Suppressor macrophage treated with lipopolysaccharide for 1 hour (primary cell): ENCODE measurements at places on chromosomes 1 and 21.

DNA sequence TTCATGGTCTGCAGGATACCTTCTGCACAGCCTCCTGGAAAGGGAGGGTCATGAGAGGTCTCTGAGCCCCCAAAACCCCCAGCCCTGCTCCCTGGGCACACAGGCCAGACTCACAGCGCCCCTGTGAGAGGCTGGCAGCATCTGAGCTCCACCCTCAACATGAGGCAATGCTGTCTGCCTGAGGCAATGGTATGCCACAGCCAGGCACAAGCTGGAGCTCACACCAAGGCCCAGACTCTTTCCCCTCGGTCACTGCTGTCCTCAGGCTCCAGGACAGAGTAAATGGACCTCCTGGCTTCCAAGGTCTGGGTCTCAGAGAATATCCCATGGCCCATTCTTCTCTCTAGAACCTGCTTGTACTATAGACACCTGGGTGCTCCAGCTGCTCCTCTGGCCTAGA, 17.2 kb downstream of the MEF2D start:
- no peak for DNase-seq

GRCh38 chr1:3551711-3552110, 59.6 kb downstream of the MEGF6 start:
- no peak for DNase-seq

DNA sequence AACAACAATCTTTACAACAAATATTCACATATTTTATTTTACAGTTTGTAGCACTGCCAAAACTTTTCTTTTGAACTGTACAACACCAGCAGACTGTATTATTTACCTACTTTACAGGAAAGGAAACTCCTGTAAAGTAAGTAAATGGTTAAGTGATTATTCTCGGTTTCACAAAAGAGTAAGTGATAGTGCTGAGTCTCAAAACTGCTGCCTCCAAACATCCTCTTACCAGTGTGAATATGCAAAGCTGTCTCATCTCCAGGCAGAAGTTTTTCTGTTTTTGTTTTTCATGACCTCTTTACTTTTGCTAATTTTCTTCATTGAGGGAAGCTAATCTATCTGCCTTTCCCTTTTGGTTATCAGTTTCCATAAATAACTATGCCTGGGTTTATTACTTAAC, 286.7 kb downstream of the SRGAP2C start:
- no peak for DNase-seq

- DNase-seq = no peak
These were observed 74.0 kb upstream of the CTTNBP2NL start for GRCh38 chr1:112322018-112322417.

DNA sequence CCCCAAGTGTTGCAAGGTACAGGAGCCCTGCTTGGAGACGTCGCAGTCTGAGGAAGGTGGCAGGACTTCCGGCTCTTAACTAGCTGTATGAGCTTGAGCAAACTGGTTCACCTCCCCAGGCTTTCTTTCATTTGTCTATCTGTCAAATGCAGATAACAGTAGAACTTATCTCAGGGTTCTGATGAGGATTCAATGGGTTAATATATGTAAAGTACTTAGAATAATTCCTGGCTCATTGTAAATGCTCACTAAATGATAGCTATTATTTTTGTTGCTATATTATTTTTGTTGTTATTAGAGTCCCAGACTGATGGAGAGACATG, 108.5 kb upstream of the IPO9 start:
- no peak for DNase-seq

GRCh38 chr1:58814251-58815068, 30.6 kb upstream of the JUN start:
- no peak for DNase-seq

DNA sequence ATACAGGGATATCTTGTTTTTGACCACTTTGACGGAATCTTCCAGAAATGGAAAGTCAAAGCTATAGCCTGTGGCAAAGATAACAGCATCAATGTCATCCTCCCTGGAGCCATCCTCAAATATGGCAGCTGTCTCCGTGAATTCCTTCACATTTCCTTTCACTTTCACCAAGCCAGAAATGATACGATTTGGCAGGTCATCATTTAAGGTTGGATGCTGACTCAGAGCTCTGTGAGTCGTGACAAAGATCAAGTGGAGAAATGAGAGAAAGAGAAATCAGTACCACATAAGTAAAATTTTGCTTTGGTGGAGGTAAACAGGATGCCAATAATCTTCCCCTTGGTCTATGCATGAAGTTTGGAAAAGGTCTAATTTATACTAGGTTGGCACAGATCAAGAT, 23.9 kb downstream of the FMO5 start:
- peak; percentile 43 for DNase-seq

GRCh38 chr21:14092834-14093560, 117.8 kb downstream of the LIPI start:
- no peak for DNase-seq

DNA sequence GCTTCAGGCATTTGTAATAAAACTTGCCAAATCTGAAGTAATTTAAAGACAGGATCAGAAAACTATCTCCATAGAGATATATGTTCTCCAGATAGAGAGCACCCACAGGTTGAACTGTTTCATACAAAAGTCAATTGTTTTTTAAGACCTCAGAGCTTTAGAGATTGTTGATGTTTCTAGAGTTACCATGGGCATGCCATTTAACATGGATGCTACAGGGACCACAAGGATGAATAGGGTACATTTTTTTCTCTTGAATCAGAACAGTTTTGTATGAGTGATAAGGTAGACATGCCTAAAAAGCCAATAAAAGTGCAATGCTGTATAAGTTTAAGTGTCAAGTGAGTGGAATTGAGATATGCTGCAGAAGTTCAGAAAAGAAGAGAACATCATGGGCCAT, 511.0 kb upstream of the CAMK1G start:
- DNase-seq = no peak

- DNase-seq = no peak
These were observed 132.6 kb downstream of the DHRS3 start for GRCh38 chr1:12485231-12486058.

- peak; percentile 59 for DNase-seq
These were observed 66.3 kb downstream of the MAP3K7CL start for GRCh38 chr21:29196670-29197191.

DNA sequence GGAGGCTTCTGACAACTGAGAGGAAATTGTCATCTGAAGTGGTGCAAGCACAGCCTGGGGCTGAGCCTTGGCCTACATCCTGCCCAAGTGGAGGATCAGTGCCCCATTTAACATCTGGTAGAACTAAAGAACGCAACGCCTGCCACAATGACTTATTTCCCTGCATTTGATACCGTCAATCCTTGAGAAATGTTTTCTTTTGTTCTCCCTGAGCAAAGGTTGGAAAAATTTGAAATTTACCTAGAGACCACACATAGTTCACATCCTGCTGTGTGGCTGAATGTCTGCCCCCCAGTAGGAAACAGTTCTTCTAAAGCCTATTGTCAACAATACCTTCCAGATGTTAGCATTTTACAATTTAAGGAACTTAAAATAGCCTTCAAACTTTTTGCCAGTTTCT, 5.6 kb upstream of the RGS4 start:
- DNase-seq = no peak

DNA sequence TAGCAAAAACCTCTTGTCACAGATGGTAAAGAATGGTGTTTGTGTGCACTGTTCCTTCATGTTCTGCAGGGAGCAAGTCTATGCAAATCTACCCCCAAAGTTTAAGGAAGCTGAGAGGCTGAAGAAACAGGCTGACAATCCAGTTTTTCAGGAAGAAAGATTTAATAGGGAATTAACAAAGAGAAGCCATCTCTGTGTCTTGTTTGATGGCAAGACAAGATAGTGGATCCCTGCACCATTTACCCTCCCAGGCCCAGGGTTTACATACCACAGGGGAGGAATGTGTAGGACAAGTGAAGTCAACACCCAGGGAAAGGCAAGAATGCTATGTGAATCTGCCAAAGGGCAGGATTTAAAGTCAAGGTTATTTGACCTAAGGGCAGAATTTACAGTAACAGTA, 48.1 kb upstream of the FNBP1L start:
- peak; percentile 15 for DNase-seq

- no peak for DNase-seq
These were observed 30.2 kb upstream of the TRIM17 start for GRCh38 chr1:228446852-228447251.

GRCh38 chr1:178501705-178502329, 5.1 kb upstream of the CLEC20A start:
- DNase-seq = peak; percentile 93

DNA sequence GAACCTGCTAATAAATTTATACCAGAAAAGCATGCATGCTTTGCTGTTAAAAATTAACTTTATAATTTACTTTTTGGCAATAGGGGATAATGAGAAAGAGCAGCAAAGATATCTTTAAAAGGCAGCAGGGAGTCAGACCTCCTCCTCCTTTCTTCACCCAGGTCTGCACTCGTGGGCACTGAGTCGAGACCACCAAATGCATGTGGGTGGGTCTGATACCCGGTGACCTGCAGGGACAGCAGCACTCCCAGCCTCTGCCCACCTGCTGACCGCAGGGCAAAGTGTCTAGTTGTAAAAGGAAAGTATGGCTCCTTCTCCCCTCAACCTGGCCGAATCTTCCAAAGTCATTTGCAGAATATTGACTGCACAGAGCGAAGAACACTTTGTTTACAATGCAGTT, 43.7 kb upstream of the KIF26B start:
- DNase-seq = no peak

DNA sequence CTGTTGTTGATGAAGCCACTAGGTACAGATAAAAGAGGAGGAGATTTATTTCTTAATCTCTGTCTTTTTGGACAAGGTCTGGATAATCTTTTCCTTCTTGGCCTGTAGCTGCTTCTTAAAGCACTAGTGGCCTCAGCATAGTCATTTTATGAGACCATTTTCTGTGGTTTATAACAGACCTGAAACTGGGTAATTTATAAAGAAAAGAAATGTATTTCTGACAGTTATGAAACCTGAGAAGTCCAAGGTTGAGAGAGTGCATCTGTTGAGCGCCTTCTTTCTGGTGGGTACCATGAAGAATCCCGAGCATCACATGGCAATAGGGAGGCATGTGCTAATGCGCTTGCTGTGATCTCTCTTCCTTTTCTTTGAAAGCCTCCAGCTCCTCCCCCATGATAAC, 36.7 kb upstream of the PDC start:
- DNase-seq = no peak

- peak; percentile 65 for DNase-seq
These were observed 3.2 kb downstream of the LRRC42 start for GRCh38 chr1:53949023-53949990.

- DNase-seq = no peak
These were observed 21.0 kb downstream of the KCND3 start for GRCh38 chr1:111968511-111968910.

GRCh38 chr1:227244339-227245118, 73.8 kb downstream of the CDC42BPA start:
- DNase-seq = no peak

- DNase-seq = peak; percentile 84
These were observed 51.4 kb upstream of the GPR157 start for GRCh38 chr1:9180111-9180819.

GRCh38 chr21:38459490-38459889, 38.8 kb downstream of the ERG start:
- DNase-seq = no peak

DNA sequence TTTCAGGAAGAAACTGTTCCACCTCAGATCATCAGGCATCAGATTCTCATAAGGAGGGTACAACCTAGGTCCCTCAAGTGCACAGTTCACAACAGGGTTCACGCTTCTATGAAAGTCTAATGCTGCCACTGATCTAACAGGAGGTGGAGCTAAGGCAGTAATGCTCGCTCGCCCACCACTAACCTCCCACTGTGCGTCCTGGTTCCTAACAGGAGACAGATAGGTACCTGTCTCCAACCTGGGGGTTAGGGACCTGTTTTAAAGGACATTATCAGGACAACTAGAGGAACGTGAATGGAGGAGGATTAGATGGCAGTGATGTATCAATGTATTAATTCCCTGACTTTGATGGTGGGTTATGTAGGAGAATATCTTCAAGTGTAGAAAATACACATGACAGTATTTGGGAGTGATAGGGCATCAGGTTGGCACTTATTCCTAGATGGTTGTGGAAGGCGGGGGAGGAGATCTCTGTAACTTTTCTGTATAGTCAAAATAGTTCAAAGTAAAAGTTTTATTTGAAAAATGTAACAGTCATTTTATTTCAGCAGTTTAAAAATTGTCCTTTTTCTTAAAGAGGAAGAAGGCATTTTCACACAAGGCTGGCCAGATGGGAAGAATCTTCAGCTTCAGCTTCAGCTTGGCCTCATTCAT, 43.9 kb downstream of the DEGS1 start:
- DNase-seq = no peak

GRCh38 chr1:41918450-41919043, at the start of gene HIVEP3:
Gene HIVEP3 (minus strand): TSS chr1:41918922.
- DNase-seq = no peak

DNA sequence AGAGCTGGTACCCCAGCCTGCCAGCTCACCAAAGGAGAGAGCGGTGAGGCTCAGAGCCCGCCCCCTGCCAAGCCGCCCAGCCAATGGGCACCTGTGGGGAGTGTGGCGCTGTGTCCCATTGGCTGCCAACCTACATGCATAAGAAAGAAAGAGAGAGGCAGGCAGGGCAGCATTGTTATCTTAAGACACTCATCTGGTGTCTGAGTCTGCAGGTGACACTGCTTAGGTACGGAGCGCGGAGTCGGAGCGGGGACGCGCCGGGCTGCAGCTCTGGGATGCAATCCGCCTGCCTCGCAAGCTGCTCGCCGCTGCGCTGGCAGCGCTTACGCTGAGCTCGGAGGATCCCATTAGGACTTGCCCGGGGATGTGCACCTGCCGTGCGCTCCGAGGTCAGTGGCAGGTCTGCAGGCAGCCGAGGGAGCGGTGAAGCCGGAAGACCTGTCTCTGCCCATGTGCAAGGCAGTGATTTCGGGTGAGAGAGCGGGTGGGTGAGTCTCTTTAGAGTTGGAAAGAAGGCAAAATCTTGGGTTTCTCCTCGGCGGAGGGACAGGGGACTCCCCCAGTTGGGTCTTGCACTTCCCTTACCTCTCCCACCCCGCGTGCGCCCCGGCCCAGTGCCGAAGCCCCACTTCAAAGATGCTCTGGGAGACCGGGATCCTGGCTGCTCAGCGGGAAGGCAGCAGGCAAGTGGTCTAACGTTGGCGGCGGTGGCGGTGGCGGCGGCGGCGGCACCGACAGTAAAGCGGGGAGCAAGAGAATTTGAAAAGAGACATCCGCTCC, at the start of gene BRINP2:
Gene BRINP2, plus strand, starts transcription at position 203 of the 780 bp plus-strand sequence. CDS start 58,919 bp downstream, outside the sequence.
- DNase-seq = no peak

DNA sequence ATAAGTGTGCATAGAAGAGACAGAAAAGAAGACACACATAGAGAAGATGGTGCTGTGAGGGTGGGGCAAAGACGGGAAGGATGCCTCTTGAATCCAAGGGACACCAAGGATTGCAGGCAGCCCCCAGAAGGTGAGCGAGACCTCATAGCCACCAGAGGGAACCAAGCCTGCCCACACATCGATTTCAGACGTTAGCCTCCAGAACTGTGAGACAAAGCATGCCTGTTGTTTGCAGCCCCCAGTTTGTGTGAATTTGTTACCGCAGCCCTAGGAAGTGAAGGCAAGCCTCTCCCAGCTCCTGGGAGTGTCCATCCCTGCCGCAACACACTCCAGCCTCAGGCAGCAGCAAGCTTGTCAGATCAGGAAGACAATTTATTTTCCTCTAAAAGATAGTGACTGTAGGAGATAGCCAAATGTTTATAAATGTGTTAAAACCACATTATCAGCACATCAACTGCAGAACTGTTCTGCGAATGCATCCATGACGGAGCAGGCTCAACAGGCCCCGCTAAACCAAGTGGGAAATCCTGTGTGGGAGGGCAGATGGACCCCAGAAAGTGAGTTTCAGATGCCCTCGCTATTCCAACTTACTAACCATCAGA, 543.3 kb downstream of the MATN1 start:
- DNase-seq = no peak

GRCh38 chr1:239386453-239387303, at the start of gene CHRM3:
Gene CHRM3 (plus strand): TSS chr1:239386568. CDS start chr1:239907452, 520,884 bp downstream.
- DNase-seq = peak; percentile 67

GRCh38 chr1:226763905-226764264, 24.8 kb upstream of the ITPKB start:
- peak; percentile 52 for DNase-seq
